ENCODE measurements at places on chromosomes 1 and 21.
A peak's percentile ranks its signal among the peaks of the same experiment; 100 is the strongest.

- no peak for DNase-seq
These were observed 69.8 kb downstream of the COQ8A start for GRCh38 chr1:227009937-227010336.

DNA sequence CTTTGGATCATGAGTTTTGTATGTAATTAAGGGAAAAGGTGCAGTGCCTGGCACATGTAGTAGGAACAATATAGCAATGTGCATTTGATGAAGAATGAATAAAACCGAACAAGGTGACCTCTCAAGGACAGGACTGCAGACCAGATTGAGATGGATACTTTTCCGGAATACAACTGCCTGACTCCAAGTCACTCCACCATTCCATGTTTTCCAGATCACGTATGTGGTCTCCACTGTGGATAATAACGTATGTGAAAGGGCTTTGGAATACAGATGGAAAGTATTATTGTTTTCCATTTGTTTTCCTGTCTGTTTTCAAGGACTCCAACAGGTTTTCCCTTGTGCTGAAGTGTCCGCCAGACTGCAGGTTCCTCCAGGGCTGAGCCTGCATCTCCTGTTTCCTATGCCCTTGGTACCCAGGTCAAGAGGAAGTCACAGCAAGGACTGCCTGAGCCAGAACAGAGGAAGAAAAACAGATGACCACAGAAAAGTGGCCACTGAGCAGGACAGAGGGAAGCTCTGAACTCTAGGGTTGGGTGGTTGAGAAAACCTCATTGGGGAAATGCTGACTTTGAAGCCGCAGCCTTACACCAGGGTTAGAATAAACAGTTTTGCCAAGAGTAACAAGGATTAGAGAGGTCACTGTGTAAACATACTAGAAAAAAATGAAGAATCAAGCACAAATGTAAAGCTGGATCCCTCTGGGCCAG lies 4.0 kb downstream of the CFAP45 start:
- DNase-seq = no peak

DNA sequence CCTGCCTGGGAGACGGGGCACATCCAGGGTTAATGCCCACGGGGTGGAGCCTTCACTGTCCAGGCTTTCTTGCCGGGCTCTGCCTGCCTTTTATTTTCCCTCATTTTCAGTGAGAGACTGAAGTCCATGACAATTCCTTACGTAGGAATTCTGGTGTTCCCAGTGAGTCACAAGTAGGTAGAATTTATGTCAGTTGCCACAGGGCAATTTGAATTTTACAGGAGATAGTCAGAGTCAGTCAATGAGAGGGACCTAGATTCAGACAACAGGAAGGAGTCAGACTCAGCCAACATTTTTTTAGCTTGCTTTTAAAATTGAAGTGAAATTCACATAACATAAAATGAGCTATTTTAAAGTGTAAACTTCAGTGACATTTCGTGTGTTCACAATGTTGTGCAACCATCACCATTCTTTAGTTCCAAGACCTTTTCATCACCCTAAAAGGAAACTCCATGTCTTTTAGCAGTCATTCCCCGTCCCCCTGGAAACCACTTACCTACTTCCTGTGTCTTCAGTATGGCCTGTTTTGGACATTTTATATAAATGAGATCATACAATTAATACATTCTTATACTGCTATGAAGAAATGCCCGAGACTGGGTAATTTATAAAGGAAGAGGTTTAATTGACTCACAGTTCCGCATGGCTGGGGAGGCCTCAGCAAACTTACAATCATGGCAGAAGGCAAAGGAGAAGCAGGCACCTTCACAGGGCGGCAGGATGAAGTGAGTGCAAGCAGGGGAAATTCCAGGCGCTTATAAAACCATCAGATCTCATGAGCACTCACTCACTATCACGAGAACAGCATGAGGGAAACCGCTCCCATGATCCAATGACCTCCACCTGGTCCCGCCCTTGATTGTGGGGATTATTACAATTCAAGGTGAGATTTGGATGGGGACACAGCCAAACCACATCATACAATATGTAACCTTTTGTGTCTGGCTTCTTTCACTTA lies 14.6 kb downstream of the AJAP1 start:
- no peak for DNase-seq

DNA sequence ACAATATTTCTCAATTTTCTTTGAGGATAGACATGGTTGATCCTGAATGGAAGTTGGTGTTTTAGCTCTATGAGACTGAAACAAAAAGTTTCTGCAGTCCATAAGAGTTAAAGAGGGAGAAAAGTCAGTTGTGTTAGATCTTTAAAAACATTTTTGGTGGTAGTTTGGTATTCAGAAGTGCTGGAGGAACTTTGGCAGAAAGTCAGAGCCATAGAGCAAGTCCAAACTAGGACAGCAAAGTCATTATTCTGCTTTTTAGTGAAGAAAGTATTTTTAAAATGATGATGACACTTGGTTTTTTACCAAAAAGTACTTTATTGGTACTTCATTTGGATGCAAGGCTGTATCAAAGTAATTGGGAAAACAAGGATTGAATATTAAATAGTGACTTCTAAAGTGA lies 41.8 kb downstream of the FNBP1L start:
- peak; percentile 2 for DNase-seq

GRCh38 chr1:20359451-20360330 lies 69.0 kb downstream of the VWA5B1 start:
- DNase-seq = no peak

GRCh38 chr1:89670163-89670562 lies 37.2 kb downstream of the LRRC8C start:
- DNase-seq = peak; percentile 58

DNA sequence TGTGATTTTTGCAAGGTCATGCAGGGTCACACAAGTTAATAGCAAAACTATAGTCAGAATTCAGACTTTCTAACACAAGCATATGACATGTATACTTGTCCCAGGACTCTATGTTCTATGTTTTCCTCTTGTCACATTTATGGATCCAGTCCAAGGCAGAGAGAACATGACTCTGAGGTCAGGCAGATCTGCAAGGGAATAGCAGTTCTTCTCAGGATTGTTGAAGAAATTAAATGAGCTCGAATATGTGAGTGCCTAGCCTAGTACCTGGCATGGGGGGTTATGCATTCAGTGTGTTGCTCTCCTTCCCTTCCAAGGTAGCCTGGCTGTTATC lies 9.5 kb upstream of the RPTN start:
- DNase-seq = no peak

DNA sequence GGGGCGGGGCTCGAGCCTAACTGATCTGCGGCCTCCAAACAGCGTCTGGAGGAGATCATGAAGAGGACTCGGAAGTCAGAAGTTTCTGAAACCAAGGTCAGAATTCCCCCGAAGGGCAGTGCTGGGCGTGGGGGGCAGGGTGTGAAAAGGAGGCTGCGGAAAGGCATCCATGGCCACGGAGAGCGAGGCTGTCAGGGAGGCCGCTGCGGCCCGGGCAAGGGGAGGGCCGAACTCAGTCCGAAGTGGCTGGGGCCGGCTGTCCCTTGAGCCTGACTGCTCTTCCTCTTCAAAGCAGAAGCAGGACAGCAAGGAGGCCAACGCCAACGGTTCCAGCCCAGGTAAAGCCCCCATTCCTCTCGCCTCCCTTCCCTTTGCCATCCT lies 23.2 kb downstream of the MAP7D1 start:
- no peak for DNase-seq

- no peak for DNase-seq
These were observed 5.2 kb downstream of the COQ8A start for GRCh38 chr1:226945106-226945857.

GRCh38 chr1:208731981-208732821 lies 488.0 kb upstream of the PLXNA2 start:
- DNase-seq = peak; percentile 2

GRCh38 chr1:121413821-121414220 lies 229.0 kb downstream of the SRGAP2C start:
- DNase-seq = no peak

- DNase-seq = no peak
These were observed 115.7 kb downstream of the KCNJ6 start for GRCh38 chr21:37800456-37801061.

GRCh38 chr1:14599183-14599791 lies 802 bp downstream of the KAZN start:
- DNase-seq = peak; percentile 15

GRCh38 chr1:185441605-185442004 lies 124.6 kb upstream of the IVNS1ABP start:
- DNase-seq = peak; percentile 76

DNA sequence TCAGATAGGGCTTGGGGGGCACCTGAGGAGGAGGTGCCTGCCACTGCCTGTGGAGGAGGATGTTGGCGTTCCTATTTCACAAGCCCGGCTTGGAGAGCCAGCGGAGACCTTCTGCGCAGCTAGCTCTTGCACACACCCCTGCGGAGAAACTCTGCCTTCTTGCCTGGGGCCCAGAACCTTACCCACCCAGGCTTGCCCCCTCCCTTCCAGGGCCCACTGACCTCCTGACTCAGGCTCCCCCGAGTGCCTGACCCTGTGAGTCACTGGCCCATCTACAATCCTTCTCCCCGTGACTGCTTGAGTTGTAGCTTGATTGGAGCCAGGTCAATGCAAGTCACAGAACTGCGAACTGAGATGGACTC lies 3.4 kb downstream of the HES2 start:
- no peak for DNase-seq

GRCh38 chr1:118217141-118217838 lies 32.3 kb upstream of the SPAG17 start:
- DNase-seq = no peak

DNA sequence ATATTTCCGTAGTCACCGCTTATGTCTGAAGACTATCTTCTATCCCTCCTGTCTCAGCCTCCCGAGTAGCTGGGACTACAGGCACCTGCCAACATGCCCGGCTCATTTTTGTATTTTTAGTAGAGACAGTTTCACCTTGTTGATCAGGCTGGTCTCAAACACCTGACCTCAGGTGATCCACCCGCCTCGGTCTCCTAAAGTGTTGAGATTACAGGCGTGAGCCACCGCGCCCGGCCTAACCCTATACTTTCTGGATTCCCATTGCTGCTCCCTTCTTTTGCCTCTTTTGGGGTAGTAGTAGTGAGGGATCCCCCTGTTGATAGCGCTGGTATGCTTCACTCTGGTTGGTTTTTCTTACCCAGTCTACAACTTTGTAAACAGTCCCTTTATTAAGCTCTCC lies 5.7 kb upstream of the SYF2 start:
- no peak for DNase-seq

DNA sequence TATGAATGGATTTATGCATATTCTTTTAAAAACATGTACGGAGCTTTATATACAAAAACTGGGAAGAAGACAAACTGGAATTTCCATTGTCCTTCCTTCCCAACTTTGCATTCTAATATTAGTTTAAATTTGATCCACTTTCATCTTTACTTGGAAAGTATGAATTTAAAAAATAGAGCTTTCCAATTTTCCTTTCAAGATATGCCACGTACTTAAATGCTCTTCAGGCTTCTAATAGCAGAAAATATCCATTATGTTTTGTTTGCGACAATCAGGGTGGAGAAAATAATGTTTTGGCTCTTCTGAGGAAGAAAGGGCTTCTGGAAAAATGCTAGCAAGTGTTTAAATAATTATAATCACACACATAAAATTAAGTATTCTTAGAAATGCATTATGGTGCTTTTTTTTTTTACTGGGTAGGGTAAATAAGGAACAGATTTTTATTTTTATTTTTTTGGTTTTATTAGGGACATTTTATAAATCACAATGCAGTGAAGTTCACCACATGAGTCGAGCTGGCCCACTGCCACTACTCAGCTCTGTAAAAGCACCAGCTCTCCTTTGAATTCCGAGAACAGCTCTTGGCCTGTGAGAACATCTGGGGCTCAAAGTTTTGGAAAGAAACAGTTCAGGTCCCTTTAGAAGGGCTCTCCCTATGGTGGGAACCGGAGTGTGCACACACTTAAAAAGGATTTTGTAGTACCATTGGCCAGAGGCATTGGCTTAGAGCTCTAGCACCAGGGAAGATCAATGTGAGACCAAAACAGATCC lies 287.4 kb upstream of the LYPLAL1 start:
- peak; percentile 66 for DNase-seq

- DNase-seq = peak; percentile 17
These were observed 15.7 kb downstream of the ABCG1 start for GRCh38 chr21:42234464-42235241.

GRCh38 chr1:35586808-35587207 lies 13.7 kb downstream of the TFAP2E start:
- DNase-seq = no peak

GRCh38 chr1:5001466-5001865 lies 347.1 kb downstream of the AJAP1 start:
- no peak for DNase-seq

GRCh38 chr1:243595527-243596210 lies 254.4 kb downstream of the AKT3 start:
- peak; percentile 29 for DNase-seq
